ENCODE measurements at places on chromosomes 12 and 14.

DNA sequence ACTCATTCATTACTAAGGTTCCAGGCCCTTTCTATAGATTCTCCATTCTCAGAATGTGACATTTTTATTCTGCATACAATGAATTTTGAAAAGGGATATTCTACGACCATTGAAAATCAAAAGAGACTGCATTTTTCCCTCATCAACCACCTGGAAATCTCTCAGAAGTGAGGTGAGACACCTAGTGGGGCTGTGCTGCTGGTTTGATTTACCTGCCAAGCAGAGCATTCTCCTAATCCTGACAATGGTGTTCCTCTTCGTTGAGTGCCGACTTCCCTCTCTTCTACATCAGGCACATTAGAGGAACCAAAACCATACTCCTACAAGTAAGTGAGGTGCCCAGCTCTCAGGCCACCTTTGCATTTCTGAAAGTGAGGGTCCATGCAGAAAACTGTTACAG, 14.9 kb downstream of the CKB start:
- no peak for DNase-seq
- H3K36me3 ChIP-seq, result peaks cover 21% of the 10 kb centered on the region
- H3K4me1 ChIP-seq, result peaks cover 5% of the 10 kb centered on the region
- H3K27me3 ChIP-seq, result no peaks in the 10 kb centered on the region
- no peak overlapping the region for H3K4me3 ChIP-seq
- H3K27ac ChIP-seq, result no peak overlapping the region

- no peak overlapping the region for H3K27ac ChIP-seq
- H3K4me1 ChIP-seq, result no peaks in the 10 kb centered on the region
- no peaks in the 10 kb centered on the region for H3K27me3 ChIP-seq
- no peaks in the 10 kb centered on the region for H3K36me3 ChIP-seq
- H3K4me3 ChIP-seq, result no peak overlapping the region
Measured at GRCh38 chr14:102226356-102227125, 78.4 kb downstream of the MOK start.

GRCh38 chr14:75607842-75608640, 29.6 kb downstream of the FLVCR2 start:
- H3K27ac ChIP-seq, result no peak overlapping the region
- no peak for DNase-seq
- no peaks in the 10 kb centered on the region for H3K27me3 ChIP-seq
- H3K4me3 ChIP-seq, result no peak overlapping the region
- no peaks in the 10 kb centered on the region for H3K4me1 ChIP-seq
- H3K36me3 ChIP-seq, result no peaks in the 10 kb centered on the region

DNA sequence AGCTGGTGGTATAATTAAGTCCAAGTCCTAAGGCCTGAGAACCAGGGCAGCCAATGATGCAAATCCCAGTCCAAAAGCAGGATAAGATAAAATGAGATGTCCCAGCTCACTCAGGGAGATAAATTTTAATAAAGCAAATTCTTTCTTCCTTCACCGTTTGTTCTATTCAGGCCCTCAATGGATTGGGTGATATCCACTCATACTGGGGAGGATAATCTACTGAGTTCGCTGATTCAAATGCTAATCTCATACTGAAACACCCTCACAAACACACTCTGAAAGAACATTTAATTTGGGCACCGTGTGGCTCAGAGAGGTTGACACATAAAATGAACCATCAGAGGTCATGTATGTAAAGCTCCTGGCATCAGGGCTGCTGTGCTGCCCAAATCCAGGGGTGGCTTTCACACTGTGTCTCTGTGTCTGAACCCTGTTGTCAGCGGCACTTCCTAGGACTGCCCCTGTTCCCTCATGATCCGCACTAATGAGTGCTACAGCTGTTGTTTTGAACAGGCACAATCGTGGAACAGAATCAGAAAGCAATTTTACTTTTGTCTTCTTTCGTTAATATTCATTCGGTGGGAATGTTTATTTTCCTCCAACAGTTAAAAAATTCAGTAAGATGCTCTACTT, 428.5 kb upstream of the FBXO33 start:
- no peaks in the 10 kb centered on the region for H3K27me3 ChIP-seq
- no peaks in the 10 kb centered on the region for H3K4me1 ChIP-seq
- no peak for DNase-seq

DNA sequence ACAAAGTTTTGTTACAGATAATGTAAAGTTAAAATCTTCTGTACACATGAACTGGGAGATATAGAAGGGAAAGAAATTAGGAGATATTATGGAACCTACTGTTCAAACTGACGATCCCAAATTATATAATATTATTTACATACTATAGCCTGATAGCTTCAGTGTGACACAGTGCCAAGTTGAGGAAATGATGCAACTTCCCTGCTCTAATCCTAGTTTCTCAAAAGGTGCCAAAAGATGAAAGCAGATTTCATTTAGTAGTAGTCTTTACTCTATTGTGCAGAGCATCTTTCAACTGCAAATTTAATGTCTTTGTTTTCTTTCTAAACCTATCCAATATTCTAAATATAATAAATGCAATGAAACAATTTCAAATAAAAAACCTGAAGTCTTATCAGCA, 46.9 kb downstream of the COCH start:
- H3K27me3 ChIP-seq, result no peaks in the 10 kb centered on the region
- no peak overlapping the region for H3K4me3 ChIP-seq
- no peak for DNase-seq
- H3K27ac ChIP-seq, result no peak overlapping the region

DNA sequence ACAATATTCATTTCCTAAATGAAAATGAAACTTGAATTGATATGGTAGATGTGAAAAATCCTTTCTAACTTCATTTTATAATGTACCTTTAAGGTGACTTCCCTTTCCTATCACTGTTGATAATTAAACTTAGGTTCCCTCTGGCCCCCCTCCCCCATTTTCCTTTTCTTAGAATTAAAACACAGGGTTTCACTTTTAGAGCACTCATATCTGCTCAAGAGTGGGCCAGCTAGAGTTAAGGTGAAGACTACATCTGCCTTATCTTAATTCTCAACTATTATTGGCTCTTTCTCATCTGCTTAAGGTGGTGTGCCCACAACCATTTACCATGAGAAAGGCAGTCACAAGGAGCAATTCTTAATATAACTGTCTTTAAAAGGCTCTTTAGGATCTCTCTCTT, 49.7 kb downstream of the LIN52 start:
- no peak overlapping the region for H3K4me3 ChIP-seq
- DNase-seq, result no peak
- peak overlapping the region; percentile 67 for H3K27ac ChIP-seq
- H3K36me3 ChIP-seq, result no peaks in the 10 kb centered on the region
- no peaks in the 10 kb centered on the region for H3K4me1 ChIP-seq

- H3K36me3 ChIP-seq, result no peaks in the 10 kb centered on the region
- H3K27me3 ChIP-seq, result no peaks in the 10 kb centered on the region
- H3K27ac ChIP-seq, result no peak overlapping the region
- H3K4me3 ChIP-seq, result no peak overlapping the region
- DNase-seq, result no peak
Measured at GRCh38 chr14:70785556-70785955, 23.8 kb downstream of the MAP3K9 start.

DNA sequence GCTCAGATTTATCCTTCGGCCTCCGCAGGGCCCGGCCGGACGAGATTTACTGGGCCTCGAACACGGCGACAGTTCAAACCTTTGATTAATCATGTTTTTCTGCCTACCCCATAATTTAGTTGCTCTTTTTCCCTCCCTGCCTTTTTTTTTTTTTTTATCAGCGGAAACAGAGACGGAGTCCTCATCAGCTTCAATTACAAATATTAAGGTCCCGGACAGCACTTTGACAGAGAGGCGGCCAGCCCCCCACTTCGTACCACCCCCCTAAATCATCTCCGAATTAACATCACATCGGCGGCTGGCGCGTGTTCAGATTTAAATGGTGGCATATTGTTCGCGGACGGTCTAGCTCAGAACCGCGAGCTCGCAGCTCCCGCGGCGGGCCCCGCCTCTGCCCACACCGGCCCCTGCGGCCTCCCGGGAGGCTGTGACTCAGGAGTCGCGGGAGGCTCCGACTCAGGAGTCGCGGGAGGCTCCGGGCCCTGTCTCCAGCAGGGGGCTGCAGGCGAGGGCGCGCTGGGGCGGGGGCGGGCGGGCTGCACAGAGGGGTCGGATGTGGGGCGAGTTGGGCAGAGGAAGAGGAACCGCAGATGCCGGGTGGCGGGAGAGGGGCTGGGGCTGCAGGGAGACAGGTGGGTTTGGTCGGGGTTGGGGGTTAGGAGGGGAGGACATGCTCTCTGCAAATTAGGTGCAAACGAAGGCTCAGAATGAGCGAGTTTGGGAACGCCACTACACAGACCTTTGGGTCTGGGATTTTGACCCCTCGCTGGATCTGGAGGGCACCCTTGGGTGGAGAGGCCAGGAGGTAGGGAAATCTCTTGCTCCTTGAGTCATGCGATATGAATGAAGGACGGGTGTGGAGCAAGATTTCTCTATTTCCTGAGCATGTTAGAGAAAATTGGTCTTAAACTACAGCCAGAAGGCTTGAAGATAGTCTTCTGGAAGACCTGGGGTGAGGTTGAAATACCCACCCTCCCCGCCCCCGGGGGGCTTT, 19.6 kb upstream of the ATP5MC2 start:
- no peak overlapping the region for H3K27ac ChIP-seq
- DNase-seq, result peak; percentile 25
- no peaks in the 10 kb centered on the region for H3K4me1 ChIP-seq

GRCh38 chr12:121287267-121287954, 9.1 kb downstream of the CAMKK2 start:
- H3K36me3 ChIP-seq, result no peaks in the 10 kb centered on the region
- H3K27ac ChIP-seq, result no peak overlapping the region
- no peaks in the 10 kb centered on the region for H3K27me3 ChIP-seq
- H3K4me1 ChIP-seq, result no peaks in the 10 kb centered on the region

GRCh38 chr12:32033406-32033805, 73.2 kb upstream of the BICD1 start:
- H3K4me3 ChIP-seq, result no peak overlapping the region
- no peaks in the 10 kb centered on the region for H3K27me3 ChIP-seq

DNA sequence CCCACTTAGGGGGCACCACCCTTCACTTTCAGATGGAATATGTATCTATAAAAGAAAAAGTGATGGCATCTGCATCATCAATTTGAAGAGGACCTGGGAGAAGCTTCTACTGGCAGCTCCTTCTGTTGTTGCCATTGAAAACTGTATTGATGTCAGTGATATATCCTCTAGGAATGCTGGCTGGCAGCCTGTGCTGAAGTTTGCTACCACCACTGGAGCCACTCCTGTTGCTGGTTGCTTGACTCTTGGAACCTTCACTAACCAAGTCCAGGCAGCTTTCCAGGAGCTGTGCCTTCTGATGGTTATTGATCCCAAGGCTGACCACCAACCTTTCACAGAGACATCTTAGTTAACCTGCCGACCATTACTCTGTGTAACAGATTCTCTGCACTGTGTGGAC, 44.7 kb downstream of the RIMKLB start:
- no peaks in the 10 kb centered on the region for H3K27me3 ChIP-seq
- no peak for DNase-seq

DNA sequence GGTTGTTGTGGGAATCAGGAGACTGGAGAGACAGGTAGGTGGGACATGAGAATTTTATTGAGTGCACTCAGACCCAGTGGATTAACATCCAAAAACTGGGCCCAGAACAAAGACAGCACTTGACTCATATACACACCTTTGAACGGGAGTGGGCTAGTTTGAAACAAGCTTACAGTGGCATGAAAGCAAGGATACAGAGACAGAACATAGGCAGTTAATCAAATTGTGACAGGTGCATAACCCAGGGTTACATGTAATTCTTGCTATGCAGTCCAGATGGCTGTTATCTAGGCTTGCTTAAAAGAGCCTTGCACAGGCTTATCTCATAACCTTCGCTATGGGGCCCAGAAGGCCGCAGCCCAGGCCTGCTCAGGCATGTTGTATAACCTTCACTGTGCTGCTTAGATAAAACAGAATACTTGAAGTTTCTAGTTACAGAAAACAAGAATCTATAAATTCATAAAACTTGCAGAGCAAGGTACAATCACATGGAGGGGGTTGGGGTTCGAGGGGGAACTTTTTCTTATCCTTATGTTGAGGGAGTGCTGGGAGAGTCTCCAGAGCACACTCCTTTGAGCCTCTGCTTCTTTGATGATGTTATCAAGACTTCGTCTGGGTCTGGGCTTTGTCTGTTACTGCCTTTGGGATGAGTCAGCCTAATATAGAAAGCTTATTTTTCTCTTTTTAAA, 81.7 kb downstream of the TNFAIP2 start:
- no peak for DNase-seq
- no peak overlapping the region for H3K27ac ChIP-seq
- H3K4me3 ChIP-seq, result no peak overlapping the region
- no peaks in the 10 kb centered on the region for H3K4me1 ChIP-seq
- H3K36me3 ChIP-seq, result no peaks in the 10 kb centered on the region

GRCh38 chr12:105798256-105798845, 340.4 kb downstream of the NUAK1 start:
- H3K4me1 ChIP-seq, result no peaks in the 10 kb centered on the region
- H3K4me3 ChIP-seq, result no peak overlapping the region
- no peaks in the 10 kb centered on the region for H3K36me3 ChIP-seq
- H3K27me3 ChIP-seq, result no peaks in the 10 kb centered on the region
- DNase-seq, result no peak

DNA sequence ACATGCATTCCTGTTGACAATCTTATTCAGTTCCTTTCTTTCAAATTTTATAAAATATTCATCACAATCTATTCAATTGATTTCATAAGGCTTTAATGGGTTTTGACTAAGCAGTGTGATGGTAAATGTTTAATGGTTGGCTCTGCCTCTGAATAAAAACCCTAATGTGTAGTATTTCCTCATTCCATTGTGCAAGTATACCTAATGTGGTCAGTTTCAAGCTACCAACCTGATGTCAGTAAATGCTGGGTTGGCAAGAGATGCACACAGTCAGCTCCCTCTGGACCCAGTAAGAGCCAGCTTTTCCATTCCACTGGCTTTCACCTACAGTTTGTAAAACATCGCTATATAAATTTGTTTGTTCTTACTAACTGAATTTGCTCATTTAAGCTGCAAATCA, 53.9 kb downstream of the METTL25 start:
- no peaks in the 10 kb centered on the region for H3K4me1 ChIP-seq
- DNase-seq, result no peak
- H3K4me3 ChIP-seq, result no peak overlapping the region
- H3K27me3 ChIP-seq, result no peaks in the 10 kb centered on the region
- H3K27ac ChIP-seq, result no peak overlapping the region
- no peaks in the 10 kb centered on the region for H3K36me3 ChIP-seq

DNA sequence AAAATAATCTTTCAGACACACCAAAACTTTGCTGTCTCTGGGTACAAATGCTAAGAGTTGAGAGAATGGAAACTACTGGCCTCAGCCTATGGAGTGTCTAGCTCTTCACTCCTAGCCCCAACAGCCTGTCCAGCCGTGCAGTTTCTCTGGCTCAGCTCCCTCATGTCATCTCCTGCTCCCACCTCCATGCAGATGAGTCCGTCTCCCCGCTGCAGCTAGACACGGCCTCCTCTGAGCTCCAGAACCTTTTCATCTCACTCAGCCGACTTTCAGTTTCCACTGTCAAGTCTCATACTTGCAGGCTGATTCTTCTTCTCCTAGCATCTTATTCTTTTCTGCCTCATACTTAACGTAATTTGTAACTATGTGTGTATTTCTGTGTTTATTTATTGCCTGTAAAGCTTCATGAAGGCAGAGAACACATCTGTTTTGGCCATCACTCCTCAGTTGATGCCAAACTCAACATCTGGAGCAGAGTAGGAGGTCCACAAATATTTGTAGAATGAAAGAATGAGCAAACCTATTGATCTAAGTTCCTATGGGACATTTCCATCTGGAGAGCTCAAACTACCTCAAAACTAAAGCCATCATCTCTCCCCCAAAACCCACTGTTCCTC, 139.8 kb upstream of the PWP1 start:
- DNase-seq, result no peak
- no peak overlapping the region for H3K27ac ChIP-seq
- no peaks in the 10 kb centered on the region for H3K4me1 ChIP-seq
- H3K4me3 ChIP-seq, result no peak overlapping the region
- H3K36me3 ChIP-seq, result no peaks in the 10 kb centered on the region

- H3K4me3 ChIP-seq, result no peak overlapping the region
- no peak overlapping the region for H3K27ac ChIP-seq
- DNase-seq, result no peak
- no peaks in the 10 kb centered on the region for H3K4me1 ChIP-seq
Measured at GRCh38 chr12:19779395-19780056, 340.2 kb downstream of the AEBP2 start.

Data from colonic mucosa (tissue), 4 donors.